Brain microvascular endothelial cell (primary cell): ENCODE measurements at places on chromosomes 12 and 14.

DNA sequence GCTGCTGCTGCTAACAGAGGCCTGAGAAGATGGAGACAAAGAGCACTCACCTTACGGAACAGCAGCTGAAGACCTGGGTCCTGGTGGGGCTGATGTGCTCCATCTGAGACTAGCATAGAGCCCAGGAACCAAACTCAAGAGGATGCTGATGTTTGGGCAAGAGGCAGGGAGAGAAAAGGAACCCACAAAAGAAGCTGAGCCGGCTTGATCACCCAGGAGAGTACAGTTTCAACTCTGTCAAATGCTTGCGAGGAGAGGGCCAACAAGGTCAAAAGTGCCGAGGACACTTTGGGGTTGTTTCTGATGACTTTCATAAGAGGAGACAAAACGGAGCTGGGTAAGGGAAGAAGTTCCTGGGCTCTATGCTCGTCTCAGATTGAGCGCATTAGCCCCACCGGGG lies 17.3 kb upstream of the NT5DC3 start:
- DNase-seq = no peak

- DNase-seq = no peak
These were observed 285.7 kb upstream of the SEL1L start for GRCh38 chr14:81819344-81819743.

GRCh38 chr12:131830914-131831571 lies 2.9 kb downstream of the MMP17 start:
- DNase-seq = no peak

GRCh38 chr14:67569011-67569650 lies 30.9 kb downstream of the PIGH start:
- no peak for DNase-seq

GRCh38 chr14:102192840-102193502 lies 53.3 kb downstream of the WDR20 start:
- no peak for DNase-seq

- no peak for DNase-seq
These were observed 51.3 kb upstream of the PPP2R5C start for GRCh38 chr14:101709962-101710931.

DNA sequence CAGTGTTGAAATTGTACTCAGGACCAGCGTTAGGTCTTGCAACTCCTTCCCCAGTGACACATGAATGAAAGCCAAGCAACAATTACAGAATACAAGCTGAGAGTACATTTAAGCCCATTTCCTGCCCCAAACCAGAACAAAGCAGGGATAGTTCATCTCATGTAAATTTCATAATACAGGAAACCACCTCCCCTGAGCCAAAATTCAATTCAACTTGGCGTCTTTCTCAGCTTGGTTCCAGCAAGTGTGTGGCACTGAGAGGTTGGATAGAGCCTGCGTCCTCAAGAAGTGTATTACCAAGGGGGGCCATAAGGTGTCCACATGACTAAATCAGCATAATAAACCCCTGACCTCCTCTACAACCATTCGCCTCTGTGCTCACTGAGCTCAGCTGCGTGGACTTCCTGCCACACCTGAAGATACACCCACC lies 278.9 kb upstream of the CRY1 start:
- DNase-seq = no peak

- DNase-seq = peak; percentile 84
These were observed 62.9 kb downstream of the CCDC91 start for GRCh38 chr12:28253161-28253641.

GRCh38 chr12:14272956-14273912 lies 92.2 kb upstream of the ATF7IP start:
- DNase-seq = no peak

DNA sequence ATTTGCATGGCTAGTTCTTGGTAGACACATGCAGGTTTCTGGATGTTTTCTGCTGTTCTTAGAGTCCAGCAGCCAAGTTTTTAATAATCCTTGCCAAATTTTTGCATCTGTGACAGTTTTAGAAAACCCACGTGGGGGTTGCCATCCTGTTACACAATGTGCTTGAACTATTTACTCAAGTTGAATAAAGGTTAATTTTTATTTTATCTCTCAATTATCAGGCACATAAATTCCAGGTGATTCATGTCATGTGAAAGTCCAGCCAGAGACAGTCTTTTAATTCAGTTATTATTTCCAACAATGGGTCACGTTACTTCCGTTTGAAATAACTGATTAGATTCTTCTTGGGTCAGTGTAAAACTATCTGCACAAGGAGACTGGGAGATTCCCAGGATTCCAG lies 15.7 kb downstream of the MYRFL start:
- DNase-seq = no peak

- no peak for DNase-seq
These were observed 19.0 kb downstream of the GALNT9 start for GRCh38 chr12:132310181-132311040.

DNA sequence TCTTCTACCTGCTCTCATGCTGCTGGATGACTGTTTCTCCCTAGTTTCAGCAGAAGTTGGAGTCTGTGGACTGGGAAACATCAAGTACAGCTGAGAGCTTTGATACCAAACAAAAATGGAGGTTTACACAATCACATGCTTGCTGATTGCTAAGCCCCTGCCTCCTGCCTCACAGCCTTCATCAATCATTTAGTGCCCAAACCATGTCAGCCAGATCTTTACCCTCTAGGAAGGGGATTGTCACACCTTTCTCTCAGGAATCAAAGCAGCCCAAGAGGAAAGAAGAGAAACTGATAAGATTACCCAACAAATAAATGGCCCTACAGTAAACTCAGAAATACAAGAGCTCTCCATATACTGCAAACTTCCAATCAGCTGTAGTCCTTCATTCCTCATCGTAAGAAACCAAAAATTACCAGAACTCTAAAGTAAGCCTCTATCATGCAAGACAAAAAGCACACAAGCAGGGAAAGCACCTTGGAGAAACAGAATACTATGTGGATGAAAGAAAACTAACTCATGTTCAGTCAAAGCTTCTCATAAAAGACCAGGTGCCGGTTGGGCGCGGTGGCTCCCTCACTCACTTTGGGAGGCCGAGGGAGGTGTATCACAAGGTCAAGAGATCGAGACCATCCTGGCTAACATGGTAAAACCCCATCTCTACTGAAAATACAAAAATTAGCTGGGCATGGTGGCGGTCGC lies 63.6 kb upstream of the RESF1 start:
- DNase-seq = no peak

DNA sequence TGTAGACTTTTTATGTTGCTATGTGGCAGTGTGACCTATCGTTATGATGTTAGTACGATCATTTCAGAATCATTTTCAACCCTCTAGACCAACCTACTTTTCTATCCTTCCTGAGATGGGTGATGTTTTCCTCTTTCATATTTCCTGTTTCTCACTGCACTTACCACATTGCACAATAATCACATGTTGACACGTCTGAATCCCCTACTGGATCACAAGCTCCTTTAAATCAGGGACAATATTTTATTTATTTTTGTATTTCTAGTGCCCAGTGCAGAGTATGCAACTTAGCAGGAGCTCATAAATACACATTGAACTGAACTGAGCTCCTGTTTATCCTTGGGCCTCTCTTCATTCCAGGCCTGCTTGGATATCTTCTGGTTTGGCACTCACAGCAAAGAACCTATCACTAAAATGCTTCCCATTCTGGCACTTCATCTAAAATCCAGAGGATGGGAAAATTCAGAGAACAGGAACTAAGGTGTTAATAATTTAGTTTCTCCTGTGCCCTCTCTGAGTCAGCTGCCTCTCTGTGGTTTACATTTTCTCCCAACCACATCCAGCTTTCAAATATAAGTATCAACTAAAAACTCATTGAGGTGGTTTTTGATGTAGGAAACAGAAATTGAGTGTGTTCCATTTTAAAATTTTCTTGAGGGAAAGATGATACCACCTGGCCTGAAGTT lies 69.4 kb upstream of the DYRK2 start:
- DNase-seq = no peak

DNA sequence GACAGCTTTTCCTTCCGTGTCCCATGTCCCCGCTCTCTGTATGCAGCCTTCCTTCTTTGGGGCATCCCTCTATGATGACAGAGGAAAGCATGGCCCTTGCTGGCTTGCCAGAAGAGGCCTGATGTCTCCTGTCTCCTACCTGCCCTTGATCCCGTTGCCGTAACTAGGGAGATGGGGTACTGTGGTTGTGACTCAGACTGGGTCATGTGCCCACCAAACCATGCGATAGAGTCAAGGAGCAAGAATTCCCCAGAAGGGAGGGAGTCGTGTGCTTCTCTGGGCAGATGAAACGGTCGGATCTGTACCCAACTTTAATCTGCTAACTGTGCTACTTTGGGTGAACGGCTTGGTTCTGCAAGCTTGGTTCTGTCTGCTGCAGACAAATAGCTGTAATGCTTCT lies 99.1 kb upstream of the DYNC1H1 start:
- DNase-seq = no peak

DNA sequence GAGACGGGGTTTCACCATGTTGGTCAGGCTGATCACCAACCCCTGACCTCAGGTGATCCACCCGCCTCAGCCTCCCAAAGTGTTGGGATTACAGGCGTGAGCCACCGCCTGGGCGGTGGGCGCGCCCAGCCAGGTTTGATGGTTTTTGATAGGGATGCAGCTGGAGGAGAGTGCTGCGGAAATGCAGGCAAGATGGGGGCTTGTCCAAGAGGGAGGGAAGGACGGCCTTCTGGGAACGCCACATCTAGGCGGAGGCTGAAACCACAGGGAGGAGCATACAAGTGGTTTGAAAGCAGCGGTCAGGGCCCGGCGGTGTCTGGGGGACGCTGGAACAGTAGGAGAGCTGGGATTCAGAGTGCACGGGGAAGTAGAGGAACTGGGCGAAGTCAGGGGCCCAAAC lies 134.6 kb downstream of the VRK1 start:
- DNase-seq = no peak

GRCh38 chr12:53254816-53255545 lies 13.1 kb upstream of the ESPL1 start:
- DNase-seq = no peak

GRCh38 chr14:102795060-102795925 lies 18.0 kb downstream of the TRAF3 start:
- DNase-seq = peak; percentile 93

GRCh38 chr12:104304261-104305009 lies 896 bp downstream of the EID3 start:
- no peak for DNase-seq

DNA sequence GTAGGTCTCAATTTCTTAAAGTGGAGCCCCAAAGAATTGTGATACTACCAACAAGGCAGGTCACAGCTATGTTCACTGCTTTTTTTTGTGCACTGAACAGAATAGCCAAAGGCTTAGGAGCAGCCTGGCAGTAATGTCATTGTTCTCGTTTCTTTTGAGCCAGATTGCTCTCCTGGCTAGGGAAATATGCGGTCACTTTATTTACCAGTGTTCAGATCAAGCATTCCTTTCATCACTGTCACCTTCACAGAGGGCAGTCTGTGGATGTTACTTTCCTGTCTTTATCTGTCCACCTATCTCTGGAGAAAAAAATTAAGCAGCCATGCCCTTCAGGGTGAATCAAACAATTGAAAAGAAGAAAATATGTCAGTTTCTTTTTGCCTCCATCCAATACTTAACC lies 159.6 kb downstream of the BTG1 start:
- no peak for DNase-seq

DNA sequence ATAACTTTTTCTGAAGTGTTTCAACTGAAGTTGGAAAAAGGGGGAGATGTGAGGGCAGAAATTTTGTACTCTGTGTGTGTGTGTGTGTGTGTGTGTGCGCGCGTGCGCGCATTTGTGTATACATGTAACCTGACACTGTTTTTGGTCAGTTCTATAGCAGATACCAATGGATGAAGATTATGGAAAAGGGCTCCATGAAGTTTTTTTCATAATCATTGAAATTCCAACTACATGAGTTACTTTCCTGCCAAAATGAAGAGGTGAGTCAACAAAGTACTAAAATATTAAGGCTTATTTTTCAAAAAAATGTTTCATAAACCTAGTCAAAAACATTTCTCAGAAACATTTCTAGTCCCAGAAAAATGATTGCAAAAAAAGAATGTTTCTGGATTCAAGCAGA lies 25.7 kb upstream of the CERS5 start:
- DNase-seq = no peak

- no peak for DNase-seq
These were observed 89.2 kb downstream of the KCNK10 start for GRCh38 chr14:88233915-88234314.

GRCh38 chr14:106067935-106068334 lies 541.6 kb downstream of the TMEM121 start:
- no peak for DNase-seq

- no peak for DNase-seq
These were observed 811 bp upstream of the MEG3 start for GRCh38 chr14:100824901-100825712.

DNA sequence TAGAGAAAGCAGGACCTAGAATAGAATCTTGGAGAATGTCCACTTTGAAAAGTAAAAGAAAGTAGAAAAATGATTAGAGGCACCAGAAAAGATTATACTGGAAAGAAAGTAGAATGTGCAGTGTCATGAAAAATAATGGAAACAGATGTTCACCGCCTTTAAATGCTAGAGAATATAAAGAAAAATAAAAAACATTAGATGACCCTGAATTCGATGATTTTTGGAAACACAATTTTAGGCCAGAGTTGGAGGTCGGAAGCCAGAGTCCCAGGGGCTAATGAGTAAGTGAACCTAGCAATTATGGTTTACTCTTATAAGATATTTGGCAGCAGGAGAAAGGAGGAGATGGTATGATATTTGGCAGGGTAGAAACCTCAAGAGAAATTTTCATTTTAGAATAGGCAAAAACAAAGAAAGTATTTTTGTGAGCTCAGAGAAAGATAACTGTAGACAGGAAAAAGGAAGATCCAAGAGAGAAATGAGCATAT lies 37.7 kb downstream of the GYS2 start:
- DNase-seq = no peak

- no peak for DNase-seq
These were observed at the start of gene ST8SIA1 for GRCh38 chr12:22334410-22335100. ST8SIA1 (minus strand) TSS chr12:22334707; CDS start chr12:22334232, 475 bp downstream.

- no peak for DNase-seq
These were observed 123.2 kb downstream of the WIF1 start for GRCh38 chr12:64997858-64998257.

- no peak for DNase-seq
These were observed 121.3 kb downstream of the SLC25A21 start for GRCh38 chr14:37051153-37051552.

DNA sequence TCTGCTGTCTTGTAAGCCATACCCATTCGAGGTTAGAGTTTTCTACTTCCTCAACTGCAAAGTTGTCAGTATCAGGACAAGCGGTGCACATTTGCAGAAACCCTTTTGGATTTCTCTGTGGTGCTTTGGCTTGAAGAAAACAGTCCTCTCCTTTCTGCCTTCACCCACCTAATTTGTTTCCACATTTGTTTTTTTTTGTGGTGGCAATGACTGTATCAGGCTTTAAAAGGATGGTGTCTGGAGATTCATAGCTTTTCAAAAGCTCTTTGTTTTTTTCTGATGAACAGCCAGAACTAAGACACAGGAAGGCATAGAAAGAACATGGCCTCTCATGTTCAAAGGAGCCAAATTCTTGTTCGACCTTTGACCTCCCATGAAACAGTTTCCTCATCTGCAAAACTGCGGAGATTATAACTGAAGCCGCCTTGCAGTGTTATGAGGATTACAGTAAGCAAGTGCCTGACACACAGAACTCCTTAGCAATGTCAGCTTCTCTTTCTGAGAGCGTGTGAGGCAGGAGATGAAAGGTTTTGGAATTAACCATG lies 270.6 kb upstream of the TBX3 start:
- DNase-seq = no peak
